ENCODE measurements at places on chromosomes 13 and 19. TPM values are rescaled to one million over a fixed set of nuclear protein-coding genes. Genes with fewer than 3 reads are reported as not detected.

TTYH1 gene
- 0.78 TPM for total RNA-seq

MRPS31 gene
- 46.3 TPM for total RNA-seq

CBARP gene
- 1.9 TPM for total RNA-seq

C19orf18 gene
- not detected for total RNA-seq

PLK5 gene
- not detected for total RNA-seq

LAIR1 gene
- 7.7 TPM for total RNA-seq

ZNF253 gene
- 9.4 TPM for total RNA-seq

UBE2L5 gene
- not detected for total RNA-seq

NEK5 gene
- total RNA-seq, result not detected

KCNN4 gene
- total RNA-seq, result 165 TPM

IZUMO2 gene
- total RNA-seq, result not detected

RAB20 gene
- total RNA-seq, result 2.8 TPM

FAM98C gene
- 30.4 TPM for total RNA-seq

TICAM1 gene
- total RNA-seq, result 33.9 TPM

ZNF729 gene
- not detected for total RNA-seq

ELSPBP1 gene
- total RNA-seq, result not detected

CGB3 gene
- not detected for total RNA-seq

TTC9B gene
- total RNA-seq, result not detected

PDCD5 gene
- total RNA-seq, result 213 TPM

KCNK6 gene
- 18.7 TPM for total RNA-seq

ARRDC5 gene
- 0.24 TPM for total RNA-seq

MATK gene
- total RNA-seq, result 32.3 TPM

HS6ST3 gene
- total RNA-seq, result not detected

CBY2 gene
- total RNA-seq, result not detected

FLT1 gene
- 46.3 TPM for total RNA-seq

SIGLEC10 gene
- total RNA-seq, result 2.3 TPM

SLC1A6 gene
- not detected for total RNA-seq

KCNRG gene
- total RNA-seq, result not detected

MYO1F gene
- total RNA-seq, result 33.0 TPM

ZNF682 gene
- 4.7 TPM for total RNA-seq

ZNF98 gene
- not detected for total RNA-seq

ZNF565 gene
- total RNA-seq, result 1.6 TPM

JSRP1 gene
- total RNA-seq, result 0.91 TPM

STAP2 gene
- 14.2 TPM for total RNA-seq

ZNF571 gene
- 0.47 TPM for total RNA-seq

CNN1 gene
- total RNA-seq, result not detected

GRIN3B gene
- total RNA-seq, result not detected

ZNF709 gene
- total RNA-seq, result 1.5 TPM

ERICH4 gene
- total RNA-seq, result not detected

VSTM1 gene
- total RNA-seq, result not detected

KL gene
- 0.75 TPM for total RNA-seq

ZNF132 gene
- 3.8 TPM for total RNA-seq

ZNF730 gene
- total RNA-seq, result 0.85 TPM

TMPRSS9 gene
- total RNA-seq, result 0.09 TPM

ATP8A2 gene
- 0.38 TPM for total RNA-seq

COX6B1 gene
- total RNA-seq, result 472 TPM

Data from activated CD4-positive, alpha-beta T cell treated with anti-CD3 and anti-CD28 coated beads, Interleukin-2, amount 10 ng/mL, durations not matched to agents 24 days and 14 days (primary cell).